ENCODE measurements at places on chromosomes 4 and X.

GRCh38 chrX:96619588-96619987 lies 65.1 kb upstream of the DIAPH2 start:
- DNase-seq = no peak

DNA sequence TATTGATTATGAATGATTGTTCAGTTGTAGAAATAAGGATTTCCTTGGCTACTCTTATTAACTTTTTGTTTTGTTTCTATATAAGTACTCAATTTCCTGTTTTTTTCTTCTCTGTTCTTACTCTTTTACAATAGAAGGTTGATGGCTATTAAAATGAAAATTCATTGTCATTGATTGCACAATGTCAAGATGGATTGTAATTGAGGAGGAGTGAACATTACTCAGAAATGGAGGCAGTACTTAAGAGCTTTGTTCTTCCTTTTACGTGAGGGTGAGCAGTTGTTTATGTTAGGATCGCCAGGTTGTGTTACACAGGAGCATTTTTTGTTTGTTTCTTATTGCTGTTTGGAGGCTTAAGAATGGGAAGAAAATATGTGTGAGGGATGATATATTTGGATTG lies 2062.4 kb downstream of the ARAP2 start:
- DNase-seq = no peak

GRCh38 chrX:20393944-20394343 lies 127.2 kb upstream of the RPS6KA3 start:
- no peak for DNase-seq

GRCh38 chrX:24148535-24149350 lies 786 bp upstream of the ZFX start:
- peak; percentile 41 for DNase-seq

GRCh38 chr4:133866328-133866699 lies 335.3 kb downstream of the PABPC4L start:
- no peak for DNase-seq

- no peak for DNase-seq
Observed at GRCh38 chr4:71004281-71004851, 10.9 kb downstream of the DCK start.

GRCh38 chr4:108488865-108489264 lies 131.5 kb upstream of the RPL34 start:
- no peak for DNase-seq

GRCh38 chr4:139763205-139763604 lies 97.6 kb downstream of the MGST2 start:
- no peak for DNase-seq

GRCh38 chrX:93259029-93259428 lies 414.3 kb downstream of the NAP1L3 start:
- DNase-seq = no peak

DNA sequence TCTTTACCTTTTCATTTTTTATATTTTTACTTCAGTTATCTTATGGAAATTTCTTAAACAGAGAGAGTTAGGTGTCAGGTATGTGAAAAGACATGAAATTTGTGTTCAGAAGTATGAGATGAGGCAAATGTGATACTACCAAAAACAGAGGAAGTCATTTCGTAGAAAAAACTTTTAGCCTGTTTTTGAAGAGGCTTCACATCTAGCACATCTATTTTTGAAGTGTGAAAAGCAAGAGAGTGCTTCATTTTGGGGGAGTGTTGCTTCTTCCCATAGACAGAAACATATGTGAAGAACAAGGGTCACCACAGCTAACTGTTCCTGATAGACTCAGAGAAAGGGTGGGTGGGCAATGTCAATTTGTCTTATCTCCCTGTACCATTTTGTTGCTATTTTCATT lies 125.3 kb downstream of the TET2 start:
- DNase-seq = no peak

GRCh38 chr4:185566972-185567371 lies 31.7 kb upstream of the PDLIM3 start:
- DNase-seq = no peak

- no peak for DNase-seq
Observed at GRCh38 chr4:107619066-107619465, 101.0 kb downstream of the PAPSS1 start.

DNA sequence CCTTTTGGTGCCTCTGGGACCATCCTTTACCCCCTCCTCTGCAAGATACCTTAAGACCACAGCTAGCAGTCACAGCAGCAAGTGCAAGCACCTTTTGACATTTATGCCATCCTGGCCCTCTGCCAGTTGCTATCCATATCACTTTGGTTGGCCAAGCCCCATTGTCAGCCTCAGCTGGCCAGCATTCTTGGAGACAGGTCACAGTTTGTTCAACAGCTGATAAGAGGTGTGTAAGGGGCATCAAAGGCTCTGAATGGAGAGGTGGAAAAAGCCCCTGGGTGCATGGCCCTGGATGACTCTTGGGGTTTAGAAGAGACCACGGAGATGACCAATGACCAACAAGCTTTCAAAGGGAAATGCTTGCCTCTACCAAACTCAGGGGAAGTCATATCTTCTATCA lies 133.6 kb upstream of the MAMLD1 start:
- no peak for DNase-seq

GRCh38 chr4:41423117-41423516 lies 114.8 kb upstream of the LIMCH1 start:
- DNase-seq = no peak

DNA sequence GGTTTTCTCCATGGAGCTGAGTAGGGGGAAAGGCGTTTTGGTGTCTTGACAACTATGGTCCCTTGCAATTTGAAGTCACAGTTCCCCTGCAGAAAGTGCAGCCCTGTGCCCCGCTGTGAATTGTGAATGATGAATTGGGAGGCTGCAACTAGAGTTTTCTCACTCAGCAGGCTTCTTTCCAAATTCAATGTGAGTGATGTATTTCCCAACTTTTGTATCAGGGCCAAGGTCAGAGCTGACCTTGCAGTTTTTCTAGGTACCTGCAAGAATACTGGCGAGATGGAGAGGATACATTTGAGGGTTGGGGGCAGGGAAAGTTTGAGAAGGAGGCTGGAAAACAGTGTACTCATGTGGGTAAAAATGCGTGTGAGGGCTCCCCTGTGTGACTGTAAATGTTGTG lies 11.7 kb downstream of the PHEX start:
- DNase-seq = no peak

All from liver (tissue), 10 donors.